ENCODE measurements at places on chromosomes 4 and X. TPM values are rescaled to one million over a fixed set of nuclear protein-coding genes. Genes with fewer than 3 reads are reported as not detected.

- no peak for DNase-seq
Measured at GRCh38 chr4:38785901-38786402, 3.2 kb upstream of the TLR10 start.

- no peak for DNase-seq
Measured at GRCh38 chr4:139844057-139844456, 178.4 kb downstream of the MGST2 start.

GRCh38 chr4:30370105-30370504, 350.1 kb upstream of the PCDH7 start:
- DNase-seq: no peak

DNA sequence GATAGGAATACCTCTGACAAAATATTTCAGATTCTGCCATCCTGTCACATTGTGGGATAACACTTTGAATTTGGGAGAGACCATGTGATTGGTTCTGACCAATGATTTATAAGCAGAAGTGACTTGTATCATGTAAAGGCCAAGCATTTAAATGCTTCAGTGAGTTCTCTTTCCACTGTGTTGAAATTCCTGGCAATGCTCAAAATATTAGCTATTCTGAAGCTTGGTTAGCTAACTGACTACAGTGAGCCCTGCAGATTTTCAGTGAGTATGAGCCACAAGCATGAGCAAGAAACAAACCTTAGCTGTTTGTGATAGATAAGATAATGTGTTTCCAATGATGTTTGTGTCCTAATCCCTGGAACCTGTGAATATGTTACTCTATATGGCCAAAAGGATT, 562.8 kb upstream of the AADAT start:
- DNase-seq: no peak

- no peak for DNase-seq
Measured at GRCh38 chr4:40848940-40849339, 99.2 kb downstream of the NSUN7 start.

- no peak for DNase-seq
Measured at GRCh38 chr4:80266902-80267380, 477 bp downstream of the FGF5 start.

GRCh38 chrX:1450361-1451161, 2.1 kb downstream of the ASMTL start:
- DNase-seq: no peak

- no peak for DNase-seq
Measured at GRCh38 chr4:26289401-26289800, 31.4 kb upstream of the RBPJ start.

DNA sequence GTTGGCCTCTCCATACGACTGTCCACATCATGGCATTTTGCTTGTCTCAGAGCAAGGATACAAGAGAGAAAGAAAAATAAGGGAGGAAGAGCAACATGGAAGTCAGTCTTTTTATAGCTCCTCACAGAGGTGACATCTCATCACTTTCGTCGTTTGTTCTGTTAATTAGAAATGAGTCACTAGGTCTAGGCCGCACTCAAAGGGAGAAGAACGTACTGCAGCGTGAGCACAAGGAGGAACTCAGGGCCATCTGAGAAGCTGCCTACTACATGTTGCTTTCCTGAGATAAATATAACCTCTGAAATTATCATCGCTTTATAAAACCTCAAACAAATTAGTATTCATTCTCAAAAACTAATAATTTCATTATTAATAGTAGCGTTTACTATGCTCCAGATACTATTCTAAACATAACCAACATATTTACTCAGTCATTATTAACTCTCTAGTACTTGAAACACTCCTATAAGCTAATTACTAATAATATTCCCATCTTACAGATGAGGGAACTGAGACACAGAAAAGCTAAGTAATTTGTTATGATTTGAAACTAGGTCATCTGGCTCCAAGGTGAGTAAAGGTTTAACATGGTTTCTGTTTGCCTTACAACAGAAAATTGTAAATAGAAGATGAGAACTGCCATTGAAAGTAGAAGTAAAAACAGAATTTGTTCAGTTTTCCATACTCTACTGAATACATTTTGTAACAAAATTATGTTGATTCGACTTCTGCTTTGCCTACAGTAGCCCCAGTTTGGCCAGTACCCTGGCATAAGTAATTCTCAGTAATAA, 213.2 kb upstream of the UGT8 start:
- no peak for DNase-seq

DNA sequence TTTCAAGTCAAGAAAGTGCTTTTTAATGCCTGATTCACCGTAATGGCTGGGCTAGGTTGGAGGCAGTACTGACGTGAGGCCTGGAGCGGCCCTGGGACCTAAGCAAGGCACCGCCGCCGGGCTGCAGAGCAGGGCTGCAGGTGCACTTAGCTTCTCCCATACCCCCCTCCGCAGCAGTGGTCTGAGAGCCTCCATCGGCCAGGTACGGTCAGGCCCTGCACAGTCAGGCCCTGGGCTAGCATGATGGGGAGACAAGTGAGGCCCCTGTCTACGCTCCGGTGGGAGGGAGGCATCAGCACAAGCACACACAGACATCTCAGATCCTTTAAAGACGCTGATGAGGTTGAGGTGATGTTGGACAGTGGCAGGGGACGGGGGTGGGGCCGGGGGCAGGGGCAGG, 4.7 kb downstream of the MAEA start:
- no peak for DNase-seq

GRCh38 chr4:26884486-26884988, 23.9 kb downstream of the STIM2 start:
- DNase-seq: no peak

GRCh38 chrX:110442635-110443034, 84.0 kb downstream of the RTL9 start:
- no peak for DNase-seq

GRCh38 chrX:68832101-68832416, 3.2 kb downstream of the EFNB1 start:
- DNase-seq: no peak

DNA sequence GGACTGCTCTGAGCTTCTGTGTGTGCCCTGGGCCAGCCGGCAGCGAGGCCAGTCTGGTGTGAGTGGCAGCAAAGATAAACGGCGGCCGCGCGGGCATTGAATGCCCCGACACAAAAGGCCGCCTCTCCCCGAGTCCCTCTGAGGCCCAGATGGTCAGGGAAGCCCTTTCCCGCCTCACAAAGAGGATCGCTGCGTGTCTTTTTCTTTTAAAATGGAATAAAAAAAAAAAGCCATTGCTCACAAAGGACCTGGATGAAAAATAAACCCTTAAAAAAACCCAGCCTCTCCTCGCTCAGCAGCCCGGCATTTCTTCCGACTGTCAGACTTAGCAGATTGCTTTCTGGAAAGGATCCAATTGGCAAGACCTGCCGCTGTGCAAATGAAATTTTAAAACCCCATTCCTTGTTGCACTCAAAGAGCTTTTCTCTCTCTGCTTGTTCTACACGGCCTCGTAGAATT, 578.7 kb downstream of the BCOR start:
- DNase-seq: no peak

GRCh38 chr4:183834252-183834651, 70.9 kb upstream of the STOX2 start:
- DNase-seq: no peak

GRCh38 chr4:61501812-61502211, 301.7 kb downstream of the ADGRL3 start:
- DNase-seq: no peak

- DNase-seq: no peak
Measured at GRCh38 chr4:25776795-25777194, 86.0 kb downstream of the SEL1L3 start.

The SMIM31 gene
- total RNA-seq: not detected

The MID1 gene
- total RNA-seq: 15.5 TPM

The SPP1 gene
- total RNA-seq: 33.4 TPM

The PRKG2 gene
- total RNA-seq: 0.82 TPM

The IL9R gene
- total RNA-seq: not detected

The PPP2R3B gene
- total RNA-seq: 27.7 TPM

The CDX4 gene
- not detected for total RNA-seq

The TAF7L gene
- total RNA-seq: 1.7 TPM

The HPRT1 gene
- 13.2 TPM for total RNA-seq

The PCDH19 gene
- total RNA-seq: 0.34 TPM

The LEF1 gene
- total RNA-seq: 0.58 TPM

The RASSF6 gene
- not detected for total RNA-seq
